Stimulated activated CD4-positive, alpha-beta T cell treated with anti-CD3 and anti-CD28 coated beads, Interleukin-4, amount 100 ng/mL, for 24 hours (primary cell): ENCODE measurements at places on chromosomes 5 and 9.

DNA sequence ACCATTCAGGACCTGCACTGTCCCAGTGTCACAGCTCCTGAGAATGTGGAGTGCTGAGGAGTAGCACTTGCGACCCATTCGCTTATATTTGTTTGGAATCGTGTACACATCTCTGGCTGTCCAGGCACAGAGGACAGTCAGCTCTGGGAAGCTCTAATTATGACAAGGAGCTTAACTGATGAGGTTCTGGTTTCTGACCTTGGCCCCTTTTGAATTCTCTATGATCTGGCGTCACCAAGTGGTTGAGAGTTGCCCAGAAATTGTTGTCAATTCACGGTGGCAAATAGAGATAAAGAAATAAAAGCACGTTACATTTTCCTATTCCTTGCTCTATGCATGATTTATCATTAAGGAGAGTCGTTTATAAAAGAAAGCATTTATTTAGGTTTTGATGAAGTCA, 34.9 kb upstream of the LECT2 start:
- no peak for DNase-seq

DNA sequence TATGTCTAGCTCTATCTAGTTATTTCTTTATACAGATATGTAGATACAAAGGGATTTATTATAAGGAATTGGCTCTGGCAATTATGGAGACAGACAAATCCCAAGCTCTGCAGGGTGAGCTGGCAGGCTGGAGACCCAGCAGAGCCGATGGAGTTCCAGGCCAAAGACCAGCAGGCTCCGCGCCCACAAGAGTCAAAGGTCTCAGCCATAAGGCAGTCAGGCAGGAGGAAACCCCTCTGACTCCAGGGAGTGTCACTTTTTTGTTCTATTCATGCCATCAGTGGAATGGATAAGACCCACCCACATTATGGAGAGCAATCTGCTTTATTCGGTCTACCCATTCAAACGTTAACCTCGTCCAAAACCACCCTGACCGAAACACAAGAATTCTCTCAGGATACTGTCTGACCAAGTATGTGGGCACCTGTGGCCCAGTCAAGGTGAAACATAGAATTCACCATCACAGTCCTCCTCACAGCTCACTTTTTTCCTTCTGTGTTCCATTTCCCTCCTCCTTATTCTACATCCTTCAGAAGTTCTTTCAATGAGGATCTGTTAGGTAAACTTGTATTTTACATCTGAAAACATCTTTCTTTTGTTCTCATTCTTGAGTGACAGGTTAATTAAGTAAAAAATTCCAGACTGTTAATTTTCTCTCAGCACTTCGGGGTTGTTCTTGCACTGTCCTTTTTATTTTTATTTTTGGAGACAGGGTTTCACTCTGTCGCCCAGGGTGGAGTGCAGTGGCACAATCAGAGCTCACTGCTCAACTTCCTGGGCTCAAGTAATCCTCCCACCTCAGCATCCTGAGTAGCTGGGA, 21.2 kb downstream of the RNF130 start:
- no peak for DNase-seq

GRCh38 chr5:122473138-122473843, 161.3 kb downstream of the SNCAIP start:
- DNase-seq: no peak

DNA sequence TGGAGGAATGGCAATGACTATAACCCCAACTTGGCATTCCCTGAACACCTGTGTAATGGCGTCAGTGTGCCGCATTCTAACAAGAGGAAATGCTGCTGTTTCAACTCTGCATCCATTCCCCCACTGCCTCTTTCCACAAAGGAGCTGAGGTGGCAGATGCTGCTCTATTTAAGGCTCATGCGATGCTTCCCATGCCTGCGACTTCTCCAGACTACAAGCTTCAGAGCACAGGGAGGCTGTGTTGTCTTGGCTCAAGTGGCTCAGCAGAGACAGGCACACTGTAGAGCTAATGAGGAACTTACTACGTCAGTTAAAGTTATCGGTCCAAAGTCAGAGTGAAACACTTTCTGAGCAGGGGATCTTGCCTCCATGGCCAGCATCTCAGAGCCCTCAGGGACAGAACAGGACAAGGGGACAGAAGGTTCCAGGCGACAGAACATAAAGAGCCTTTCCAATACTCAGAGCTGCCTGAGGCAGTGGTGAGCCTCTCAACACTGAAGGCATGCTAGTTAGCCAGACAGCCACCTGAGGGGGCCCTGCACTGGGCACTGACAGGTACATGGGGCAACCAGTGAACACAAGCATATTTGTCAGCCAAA, 21.8 kb downstream of the TNIP1 start:
- no peak for DNase-seq
